ENCODE measurements at places on chromosomes 13 and 19. TPM values are rescaled to one million over a fixed set of nuclear protein-coding genes. Genes with fewer than 3 reads are reported as not detected.

DNA sequence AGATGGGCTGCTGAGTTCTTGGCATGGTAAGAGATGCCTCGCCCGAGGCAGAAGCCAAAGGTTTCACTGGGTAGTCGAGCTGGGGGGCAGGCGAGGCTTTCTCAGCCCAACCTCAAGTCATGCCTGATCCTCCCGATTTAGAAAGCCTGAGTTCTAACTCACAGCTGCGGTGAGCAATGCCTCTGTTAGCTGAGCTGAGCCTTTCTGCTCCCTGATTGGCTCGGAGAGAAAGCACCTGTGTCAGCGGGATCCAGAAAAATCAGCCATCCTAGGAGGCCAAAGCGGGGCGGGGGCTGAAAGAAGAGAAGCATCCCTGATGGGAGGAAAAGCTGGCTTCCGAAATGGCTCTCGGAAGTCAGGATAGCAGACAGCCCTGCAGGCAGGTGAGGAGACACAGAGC lies 44.7 kb downstream of the CACNA1A start:
- H3K4me1 ChIP-seq: no peaks in the 10 kb centered on the region
- DNase-seq: peak; percentile 46
- peaks cover 13% of the 10 kb centered on the region for H3K27me3 ChIP-seq
- no peak overlapping the region for H3K4me3 ChIP-seq
- no peaks in the 10 kb centered on the region for H3K36me3 ChIP-seq

DNA sequence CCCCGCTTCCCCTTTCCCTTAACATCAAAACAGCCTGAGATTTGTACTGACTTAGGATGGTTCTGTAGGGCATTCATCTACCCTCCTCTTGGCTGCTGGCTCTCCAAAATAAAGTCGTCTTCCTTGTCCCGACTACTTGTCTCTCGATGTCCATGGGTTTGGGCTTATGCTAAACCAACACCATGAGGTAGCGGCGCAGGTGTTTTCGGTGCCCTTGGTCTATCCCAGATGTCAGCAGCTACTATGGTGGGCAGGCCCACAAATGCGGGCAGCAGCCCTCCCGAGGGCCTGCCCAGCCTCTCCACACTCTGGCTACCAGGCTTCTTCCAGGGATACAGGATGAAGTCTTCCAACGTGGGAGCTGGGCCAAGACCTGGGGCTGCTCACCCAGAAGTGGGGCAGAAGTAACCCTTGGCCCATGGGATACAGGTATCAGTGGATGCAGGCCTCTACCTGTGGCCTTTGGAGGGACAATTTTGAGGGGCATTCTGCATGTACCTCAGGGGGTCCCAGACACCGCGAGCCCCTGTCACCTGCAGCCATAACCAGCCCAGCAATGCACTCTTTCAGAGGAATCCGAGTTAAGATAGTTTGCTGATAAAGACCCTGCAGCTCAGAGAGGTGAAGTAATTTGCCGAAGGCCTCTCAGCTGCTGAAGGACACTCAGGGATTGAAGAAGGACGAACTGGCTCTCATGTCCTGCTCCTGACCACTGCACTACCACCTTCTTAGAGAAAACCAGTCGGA lies 47.8 kb upstream of the VSTM2B start:
- no peak overlapping the region for H3K4me3 ChIP-seq
- H3K4me1 ChIP-seq: no peaks in the 10 kb centered on the region
- no peak overlapping the region for H3K27ac ChIP-seq

DNA sequence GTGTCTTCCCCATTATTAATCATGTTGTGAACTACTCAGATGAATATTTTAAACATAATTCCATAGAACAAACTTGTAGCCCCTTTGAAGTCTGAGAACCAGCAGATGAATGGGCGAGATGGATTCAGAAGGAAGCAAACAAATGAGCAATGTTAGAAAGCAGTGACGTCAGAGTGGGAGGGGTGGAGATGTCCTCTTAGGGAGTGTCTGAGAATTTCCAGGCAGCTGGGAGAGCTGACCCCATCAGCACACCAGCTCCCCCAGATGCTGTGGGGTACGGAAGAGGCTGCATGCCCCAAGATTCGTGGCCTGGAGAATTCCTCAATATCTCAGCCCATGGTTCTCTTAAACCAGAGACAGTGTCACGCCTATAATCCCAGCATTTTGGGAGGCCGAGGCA lies 68.6 kb downstream of the DPF1 start:
- no peaks in the 10 kb centered on the region for H3K27me3 ChIP-seq
- H3K4me3 ChIP-seq: no peak overlapping the region
- H3K27ac ChIP-seq: no peak overlapping the region
- peaks cover 6% of the 10 kb centered on the region for H3K4me1 ChIP-seq

The PCSK4 gene
- total RNA-seq: 31.6 TPM

GRCh38 chr13:102944821-102945220 lies 99.0 kb downstream of the ERCC5 start:
- H3K36me3 ChIP-seq: no peaks in the 10 kb centered on the region
- peaks cover 3% of the 10 kb centered on the region for H3K4me1 ChIP-seq
- H3K27me3 ChIP-seq: peaks cover 34% of the 10 kb centered on the region
- H3K4me3 ChIP-seq: no peak overlapping the region
- H3K27ac ChIP-seq: no peak overlapping the region

DNA sequence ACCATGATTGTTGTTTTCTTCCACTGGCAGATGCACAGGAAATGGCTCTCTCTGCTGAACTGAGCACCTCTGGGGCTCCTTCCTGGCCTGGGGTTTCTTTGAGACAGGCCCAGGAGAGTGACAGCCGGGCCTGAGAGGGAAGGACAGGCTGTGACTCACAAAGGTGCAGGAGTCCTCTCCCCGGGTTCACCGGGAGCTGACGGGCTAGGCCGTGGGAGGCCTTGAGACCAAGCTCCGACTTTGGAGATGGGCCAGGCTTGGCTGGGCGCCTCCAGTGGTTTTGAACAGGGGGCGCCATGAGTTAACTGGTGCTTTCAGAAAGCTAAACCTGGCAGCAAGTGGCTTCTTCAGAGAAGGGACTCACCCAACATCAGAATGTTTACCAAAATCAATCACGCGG lies 143.4 kb downstream of the URI1 start:
- H3K4me1 ChIP-seq: no peaks in the 10 kb centered on the region
- H3K36me3 ChIP-seq: no peaks in the 10 kb centered on the region
- no peak overlapping the region for H3K4me3 ChIP-seq
- DNase-seq: peak; percentile 87

DNA sequence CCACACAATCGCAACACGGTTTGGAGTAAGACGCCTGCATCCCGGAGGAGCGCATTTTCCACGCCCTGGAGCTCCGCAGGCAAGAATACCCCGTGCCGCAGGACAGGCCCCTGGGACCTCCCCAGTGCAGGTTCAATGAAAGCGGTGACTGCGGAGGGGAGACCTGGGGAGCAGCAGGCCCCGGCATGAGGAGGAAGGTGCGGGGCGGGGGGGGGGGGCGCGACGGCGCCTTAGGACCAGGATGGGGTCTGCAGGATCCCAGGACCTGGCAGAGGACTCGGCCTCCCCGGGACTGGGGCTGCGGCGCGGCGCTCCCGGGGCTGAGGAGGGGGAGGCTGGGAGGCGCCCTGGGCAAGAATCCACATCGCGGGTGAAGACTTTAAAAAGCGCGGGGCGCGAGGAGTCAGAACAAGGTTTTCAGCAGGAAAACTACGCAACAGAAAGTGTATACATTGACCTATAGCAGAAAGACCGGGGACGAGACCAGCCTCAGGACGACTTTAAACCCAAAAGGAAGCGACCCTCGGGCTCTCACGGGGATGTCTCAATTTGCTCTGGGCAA lies 432 bp downstream of the ZNF611 start:
- peak; percentile 69 for DNase-seq
- peaks cover 5% of the 10 kb centered on the region for H3K4me1 ChIP-seq
- no peaks in the 10 kb centered on the region for H3K27me3 ChIP-seq
- peak overlapping the region; percentile 8 for H3K27ac ChIP-seq
- peaks cover 16% of the 10 kb centered on the region for H3K36me3 ChIP-seq
- H3K4me3 ChIP-seq: peak overlapping the region; percentile 98

DNA sequence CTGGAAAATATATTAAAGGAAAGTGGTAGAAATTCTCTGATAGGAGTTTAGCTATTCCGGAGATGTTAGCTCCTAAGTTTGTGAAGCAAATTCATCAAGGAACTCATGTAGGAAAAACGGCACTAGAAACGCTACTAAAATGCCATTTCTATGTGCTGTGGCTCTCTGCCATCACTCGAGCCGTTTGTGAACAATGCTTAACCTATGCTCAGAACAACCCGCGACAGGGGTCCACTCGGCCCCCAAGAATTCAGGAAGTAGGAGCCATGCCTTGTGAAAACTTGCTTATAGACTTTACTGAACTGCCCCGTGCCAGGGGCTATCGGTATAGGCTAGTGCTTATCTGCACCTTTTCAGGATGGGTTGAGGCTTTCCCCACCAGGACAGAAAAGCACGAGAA lies 14.2 kb upstream of the SLC15A1 start:
- no peak overlapping the region for H3K27ac ChIP-seq
- no peak overlapping the region for H3K4me3 ChIP-seq
- peaks cover 9% of the 10 kb centered on the region for H3K27me3 ChIP-seq
- H3K36me3 ChIP-seq: no peaks in the 10 kb centered on the region
- no peak for DNase-seq

GRCh38 chr13:101181076-101181685 lies 235.1 kb downstream of the NALCN start:
- no peaks in the 10 kb centered on the region for H3K27me3 ChIP-seq
- H3K4me1 ChIP-seq: no peaks in the 10 kb centered on the region
- no peaks in the 10 kb centered on the region for H3K36me3 ChIP-seq
- no peak for DNase-seq
- H3K4me3 ChIP-seq: no peak overlapping the region

DNA sequence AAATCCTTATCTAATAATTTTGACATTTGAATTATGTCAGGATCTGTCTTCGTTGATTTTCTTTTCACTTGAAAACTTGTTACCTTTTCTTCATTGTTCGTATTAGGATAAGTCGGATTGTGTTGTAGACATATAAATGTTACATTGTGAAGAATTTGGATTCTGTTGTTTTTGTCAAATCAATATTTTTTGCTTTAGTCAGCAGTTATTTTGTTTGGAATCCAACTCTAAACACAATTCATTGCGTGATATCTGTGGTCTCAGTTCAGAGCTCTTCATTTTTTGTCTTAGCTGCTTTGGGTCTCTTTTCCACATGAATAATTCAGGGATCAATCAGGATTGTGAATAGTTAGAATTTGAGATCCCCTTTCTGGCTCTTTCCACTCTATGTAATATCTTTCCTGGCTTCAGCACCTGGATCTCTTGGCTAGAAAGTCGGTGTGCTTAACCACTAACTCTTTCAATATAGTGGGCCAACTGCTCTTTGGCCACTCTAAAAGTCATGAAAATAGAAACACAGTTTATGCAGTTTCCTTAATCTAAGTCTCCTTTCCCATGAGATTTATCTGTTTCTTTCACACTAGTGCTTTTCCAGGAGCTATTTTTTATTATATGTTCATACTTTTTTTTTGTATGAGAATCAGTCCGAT lies 2494.2 kb upstream of the PCDH20 start:
- H3K4me3 ChIP-seq: no peak overlapping the region
- DNase-seq: no peak
- H3K27ac ChIP-seq: no peak overlapping the region
- H3K27me3 ChIP-seq: no peaks in the 10 kb centered on the region

The GDF15 gene
- 2.2 TPM for total RNA-seq

The PRKACA gene
- total RNA-seq: 80.6 TPM

DNA sequence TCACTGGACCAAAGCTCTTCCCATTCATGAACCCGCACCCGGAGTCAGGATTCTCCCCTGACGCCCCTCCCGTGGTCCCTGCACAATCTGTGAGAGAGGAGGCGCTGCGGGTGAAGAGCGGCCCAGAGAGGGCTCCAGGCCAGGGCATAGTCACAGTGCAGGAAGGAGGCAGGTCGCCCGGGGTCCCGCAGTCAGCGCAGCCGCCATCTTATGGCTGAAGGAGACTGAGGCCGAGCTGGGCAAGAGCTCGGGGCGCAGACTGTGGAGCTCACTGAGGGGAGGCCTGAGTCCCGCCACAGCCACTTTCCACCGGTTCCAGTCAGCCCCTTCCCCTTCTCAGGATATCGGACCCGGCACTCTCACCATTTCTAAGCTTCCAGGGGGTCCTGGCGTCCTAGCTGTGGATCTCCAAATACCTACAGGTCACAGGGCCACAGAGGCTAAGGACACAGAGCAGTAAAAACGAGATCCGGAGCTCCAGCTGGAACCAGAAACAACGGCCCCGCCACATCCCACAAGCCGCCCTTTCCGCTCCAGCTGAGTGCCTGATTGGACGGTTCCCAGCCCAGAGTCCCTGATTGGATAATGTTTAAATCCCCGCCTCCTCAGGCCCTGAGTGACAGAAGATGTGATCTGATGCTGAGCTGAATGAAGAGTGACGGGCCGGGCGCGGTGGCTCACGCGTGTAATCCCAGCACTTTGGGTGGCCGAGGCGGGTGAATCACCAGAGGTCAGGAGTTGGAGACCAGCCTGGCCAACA lies at the start of gene ZNF99:
Gene ZNF99, minus strand, starts transcription at position 501 of the 760 bp plus-strand sequence. Its CDS starts 135 bp downstream, at position 366.
- no peak within 1 kb of the TSS for H3K4me3 ChIP-seq
- H3K27ac ChIP-seq: no peak within 1 kb of the TSS
- H3K4me1 ChIP-seq: no peaks in the 10 kb centered on the region
- no peaks in the 10 kb centered on the region for H3K36me3 ChIP-seq
- H3K27me3 ChIP-seq: no peaks in the 10 kb centered on the region

DNA sequence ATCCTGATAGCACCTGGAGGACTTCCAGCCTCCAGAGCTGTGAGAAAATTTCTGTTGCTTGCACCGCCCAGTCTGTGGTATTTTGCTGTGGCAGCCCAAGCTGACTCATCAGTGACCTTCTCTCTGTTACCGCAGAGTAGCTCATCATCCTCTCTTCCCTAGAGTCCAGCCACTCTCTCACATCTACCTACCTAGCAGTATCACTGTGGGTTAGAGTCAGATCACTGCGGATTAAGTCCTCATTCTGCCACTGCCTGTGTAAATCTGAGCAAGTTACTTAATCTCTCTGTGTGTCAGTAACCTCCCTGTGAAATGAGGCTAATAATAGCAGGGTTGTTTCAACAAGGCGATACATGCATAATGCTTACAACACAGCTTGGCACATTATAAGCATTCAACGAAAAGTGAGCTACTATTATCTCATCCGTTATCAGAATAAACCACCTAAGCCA lies 40.3 kb upstream of the USPL1 start:
- no peak overlapping the region for H3K4me3 ChIP-seq
- H3K36me3 ChIP-seq: no peaks in the 10 kb centered on the region
- DNase-seq: no peak
- H3K27ac ChIP-seq: no peak overlapping the region
- H3K27me3 ChIP-seq: no peaks in the 10 kb centered on the region

- H3K36me3 ChIP-seq: no peaks in the 10 kb centered on the region
- no peaks in the 10 kb centered on the region for H3K27me3 ChIP-seq
- H3K4me1 ChIP-seq: peaks cover 4% of the 10 kb centered on the region
- no peak overlapping the region for H3K27ac ChIP-seq
- DNase-seq: no peak
Measured at GRCh38 chr13:59279576-59279975, 884.2 kb downstream of the DIAPH3 start.

Measured in endodermal cell (in vitro differentiated cells).